ENCODE measurements at places on chromosomes 3 and 15.

DNA sequence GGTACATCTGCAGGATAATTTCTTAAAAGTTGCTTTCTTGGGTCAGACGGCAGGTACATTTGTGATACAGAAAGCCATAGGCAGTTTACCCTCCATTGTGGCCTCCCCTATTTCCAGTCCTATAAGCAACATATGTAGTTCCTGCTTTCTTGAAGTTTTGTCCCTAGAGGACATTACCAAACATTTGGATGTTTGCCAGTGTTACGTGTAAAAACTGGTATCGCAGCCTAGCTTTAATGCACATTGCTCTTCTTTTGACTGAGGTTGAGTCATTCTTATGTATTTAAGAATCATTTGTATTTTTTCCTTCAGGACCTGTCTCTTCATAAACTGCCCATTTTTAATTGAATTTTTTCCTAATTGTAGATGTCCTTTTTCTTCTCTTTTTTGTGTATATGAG is 114.3 kb downstream of the DIPK2A start:
- no peak for DNase-seq

DNA sequence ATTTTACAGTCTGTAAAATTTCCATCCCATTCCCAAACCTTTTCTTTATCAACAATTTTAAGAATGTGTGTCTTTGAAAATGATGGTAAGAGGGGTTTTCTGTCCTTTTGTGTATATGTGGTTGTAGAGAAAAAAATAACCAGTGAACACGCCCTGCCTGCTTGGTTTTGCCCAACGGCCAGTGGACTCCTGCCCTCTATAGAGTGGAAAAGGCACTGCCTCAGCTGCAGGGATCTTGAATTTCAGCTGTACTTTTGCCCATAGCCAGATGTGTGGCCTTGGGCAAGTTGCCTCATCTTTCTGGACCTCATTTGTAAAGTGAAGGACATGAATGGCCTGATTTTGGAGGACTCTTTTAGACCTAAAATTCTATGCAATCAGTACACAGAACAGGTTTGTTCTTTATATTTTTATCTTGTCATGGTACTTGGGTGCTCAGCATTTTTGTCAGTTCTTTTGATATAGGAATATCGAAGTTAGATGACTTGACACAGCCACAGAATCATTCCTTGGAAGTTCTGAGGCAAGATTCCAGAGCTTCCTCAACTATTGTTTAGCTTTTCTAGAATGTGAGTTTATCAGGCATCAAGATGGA is 81.0 kb downstream of the CLDN11 start:
- peak; percentile 43 for DNase-seq

DNA sequence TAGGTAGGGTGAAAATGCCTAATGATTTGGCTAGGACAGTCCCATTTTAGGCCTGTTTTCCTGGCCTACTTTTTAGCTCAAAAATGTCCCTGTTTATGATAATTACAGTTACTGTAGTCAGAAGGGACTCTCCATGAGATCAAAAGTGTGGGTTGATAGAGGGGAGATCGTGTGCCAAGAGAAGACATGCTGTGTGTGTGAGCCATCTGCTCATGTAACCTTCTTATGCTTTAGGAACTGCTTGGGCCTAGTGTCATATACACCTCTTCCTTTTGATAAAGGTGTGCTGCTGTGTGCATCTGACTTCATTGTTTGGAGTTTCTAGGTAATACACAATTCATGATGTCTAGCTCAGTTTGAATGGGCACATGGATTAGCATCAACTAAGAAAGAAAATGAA is 786.5 kb downstream of the PDCD6IP start:
- no peak for DNase-seq

DNA sequence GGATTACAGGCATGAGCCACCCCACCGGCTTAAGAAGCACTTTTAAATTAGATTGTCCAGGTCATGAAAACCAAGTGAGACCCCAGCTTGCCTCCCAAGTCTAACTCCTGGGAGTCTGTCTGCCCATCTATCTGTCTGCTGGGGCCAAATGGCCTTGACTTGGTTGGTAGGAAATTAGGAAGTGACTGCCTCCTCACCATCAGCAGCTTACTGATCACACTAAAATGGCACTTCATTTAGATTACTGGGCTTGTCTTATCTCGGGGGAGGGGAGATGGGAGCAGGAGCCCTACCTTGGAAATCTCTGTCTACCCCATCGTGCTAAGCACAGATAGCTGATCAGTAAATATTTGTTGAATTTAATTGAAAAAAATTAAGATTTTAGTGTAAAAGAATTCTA is 5.6 kb upstream of the LRRC2 start:
- no peak for DNase-seq

DNA sequence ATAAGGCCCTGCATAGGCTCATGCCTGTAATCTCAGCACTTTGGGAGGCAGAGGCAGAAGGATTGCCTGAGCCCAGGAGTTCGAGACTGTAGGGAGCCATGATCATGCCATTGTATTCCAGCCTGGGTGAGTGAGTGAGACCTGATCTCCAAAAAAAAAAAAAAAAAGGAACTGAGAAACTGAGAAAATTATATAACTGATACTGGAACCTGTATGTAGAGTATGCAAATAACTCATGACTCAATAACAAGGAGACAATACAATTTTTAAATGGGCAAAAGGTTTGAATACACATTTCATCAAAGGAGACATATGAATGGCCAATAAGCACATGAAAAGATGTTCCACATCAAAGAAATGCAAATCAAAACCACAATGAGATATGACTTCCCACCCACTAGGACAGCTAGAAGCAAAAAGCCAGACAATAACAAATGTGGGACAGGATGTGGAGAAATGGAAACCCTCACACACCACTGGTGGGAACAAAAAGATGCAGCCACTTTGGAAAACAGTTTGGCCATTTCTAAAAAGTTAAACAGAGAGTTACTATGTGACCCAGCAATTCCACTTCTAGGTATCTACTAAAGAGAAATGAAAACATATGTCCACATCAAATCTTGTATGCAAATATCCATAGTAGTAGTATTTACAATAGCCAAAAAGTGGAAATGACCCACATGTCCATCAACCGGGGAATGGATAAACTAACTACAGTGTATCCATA is 70.7 kb downstream of the IQSEC1 start:
- DNase-seq, result no peak

GRCh38 chr15:54514601-54515000 is 536.4 kb downstream of the UNC13C start:
- no peak for DNase-seq

- DNase-seq, result no peak
Observed at GRCh38 chr3:50392101-50392715, 32.9 kb upstream of the TMEM115 start.

DNA sequence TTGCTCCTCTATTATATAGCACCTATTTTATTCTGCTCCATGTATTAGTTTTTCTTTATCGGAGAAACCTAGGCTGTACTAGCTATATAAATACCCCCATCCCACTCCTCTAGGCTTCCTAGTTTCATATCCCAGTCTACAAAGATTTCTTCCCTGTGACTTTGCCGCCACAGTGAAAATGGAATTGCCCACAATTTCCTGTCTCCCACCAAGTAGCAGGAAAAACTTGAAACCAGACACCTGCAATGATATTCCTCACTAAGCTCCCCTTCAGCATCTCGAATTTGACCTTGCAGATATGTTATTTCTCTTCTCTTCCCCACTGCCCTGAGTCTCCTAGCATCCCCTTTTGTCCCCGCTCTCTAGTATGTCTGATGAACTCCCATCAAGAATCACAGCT is 685.8 kb upstream of the CCDC54 start:
- no peak for DNase-seq

GRCh38 chr3:53812434-53812833 is 33.8 kb downstream of the CHDH start:
- no peak for DNase-seq

- no peak for DNase-seq
Observed at GRCh38 chr15:85501574-85501973, 121.2 kb downstream of the AKAP13 start.

- DNase-seq, result peak; percentile 38
Observed at GRCh38 chr3:143970773-143971358, 757 bp upstream of the DIPK2A start.

DNA sequence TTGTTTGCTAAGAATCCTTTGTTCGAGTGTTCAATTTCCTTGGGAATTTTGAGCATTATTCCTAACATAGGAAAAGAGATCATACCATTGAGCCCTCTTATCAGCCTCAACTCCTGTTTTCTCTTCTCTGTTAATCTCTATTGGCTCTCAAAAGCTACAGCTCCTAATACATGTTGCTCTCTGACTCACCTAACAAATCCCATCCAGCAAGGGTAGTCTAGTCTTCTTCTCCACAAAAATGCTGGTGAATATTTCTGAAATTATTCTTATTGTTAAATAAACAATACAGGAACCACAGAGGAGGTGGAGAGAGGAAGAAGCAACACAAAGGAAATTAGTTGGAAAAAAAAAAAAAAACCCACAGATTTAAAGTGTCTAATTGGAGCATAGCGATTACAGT is 325.8 kb upstream of the NAALADL2 start:
- no peak for DNase-seq

DNA sequence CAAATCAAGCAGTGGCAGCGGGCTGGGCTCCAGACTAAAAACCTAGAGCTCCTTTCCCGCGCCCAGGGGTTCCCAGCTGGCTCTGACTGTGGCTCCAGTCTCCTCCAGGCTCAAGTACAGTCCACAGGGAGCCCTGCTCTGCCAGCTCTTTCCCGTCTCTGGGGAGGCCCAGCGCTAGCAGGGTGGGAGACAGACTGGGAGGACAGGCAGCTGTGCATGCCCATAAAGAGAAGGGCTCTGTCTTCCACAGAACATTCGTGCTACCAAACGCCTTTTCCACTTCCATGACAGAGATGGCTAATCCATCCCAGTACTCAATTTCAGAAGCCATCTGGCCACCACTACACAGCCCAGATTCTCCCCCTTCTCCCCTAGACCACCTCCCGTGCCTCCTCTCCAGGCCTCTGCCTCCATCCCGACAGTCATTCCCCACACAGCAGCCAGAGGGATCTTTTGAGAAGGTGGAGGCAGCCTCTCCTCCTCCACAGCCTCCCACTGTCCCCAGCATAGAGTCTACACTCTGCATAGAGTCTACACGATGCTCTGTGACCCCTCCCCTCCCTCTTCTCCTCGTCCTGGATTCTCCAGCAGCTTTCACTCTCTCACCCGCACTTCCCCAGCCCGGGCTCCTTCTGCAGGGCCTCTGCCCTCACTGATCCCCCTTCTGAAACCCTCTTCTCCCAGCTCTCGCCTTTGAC is 6.8 kb upstream of the DUSP7 start:
- no peak for DNase-seq

DNA sequence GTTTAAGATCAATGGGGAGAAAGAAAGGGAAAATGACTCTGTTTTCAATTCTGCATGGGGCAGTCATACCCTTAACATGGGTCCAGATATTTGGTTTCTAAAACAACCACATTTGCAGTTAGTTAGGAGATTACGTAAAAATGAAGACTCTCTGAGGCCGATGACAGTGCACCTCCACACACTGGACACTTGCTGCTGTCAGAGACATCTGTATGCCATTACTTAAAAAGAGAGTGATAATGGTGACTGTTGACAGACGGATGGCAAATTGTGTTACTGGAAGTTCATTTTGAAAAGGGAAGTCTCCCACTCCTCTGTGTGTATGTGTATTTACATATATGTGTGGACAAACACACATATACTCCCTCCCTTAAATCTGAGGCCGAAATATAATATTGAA is 304.5 kb upstream of the SEMA6D start:
- no peak for DNase-seq

- no peak for DNase-seq
Observed at GRCh38 chr15:100784493-100785180, 95.0 kb upstream of the ALDH1A3 start.

DNA sequence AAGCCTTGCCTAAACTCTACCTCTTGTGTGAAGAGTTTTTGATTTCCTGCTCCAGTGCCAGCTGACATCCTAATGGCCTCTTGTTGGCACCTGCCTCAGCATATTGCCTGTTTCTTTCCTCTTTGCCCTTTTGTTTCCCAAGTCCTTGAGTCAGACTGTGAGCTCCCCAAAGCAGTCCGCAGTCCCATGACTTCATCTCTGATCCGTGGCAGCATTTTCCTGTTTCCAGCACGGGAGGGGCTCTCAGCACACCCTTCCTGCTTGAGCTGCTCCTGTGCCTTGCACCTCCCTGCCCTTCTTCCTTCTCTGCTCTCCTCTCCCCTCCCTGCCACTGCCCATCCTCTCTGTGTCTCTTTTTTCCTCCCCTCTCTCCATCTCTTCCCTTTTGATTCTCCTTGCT is 179.6 kb downstream of the EPHB1 start:
- DNase-seq, result no peak

- DNase-seq, result no peak
Observed at GRCh38 chr3:64940596-64941348, 253.0 kb upstream of the ADAMTS9 start.

DNA sequence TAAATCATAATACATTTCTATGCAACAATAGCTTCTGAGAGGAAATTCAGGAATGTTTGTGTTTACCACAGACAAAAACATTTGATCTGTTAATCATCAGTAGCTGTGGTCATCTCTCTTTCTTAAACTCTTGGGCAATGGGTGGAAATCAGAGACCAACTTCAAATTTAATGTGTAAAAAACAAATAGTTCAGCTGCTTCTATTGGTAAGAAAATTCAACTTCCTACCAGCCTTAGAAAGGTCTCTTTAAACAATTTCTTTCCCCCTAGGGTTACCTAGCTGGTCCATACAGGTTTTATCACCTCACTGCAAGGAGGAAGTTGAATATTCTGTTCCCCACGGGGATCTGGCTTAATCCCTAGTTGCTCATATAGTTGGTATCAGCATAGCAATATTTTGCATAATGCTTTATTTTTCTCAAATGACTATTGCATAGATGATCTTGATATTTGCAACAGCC is 20.3 kb upstream of the PPP4R2 start:
- no peak for DNase-seq

DNA sequence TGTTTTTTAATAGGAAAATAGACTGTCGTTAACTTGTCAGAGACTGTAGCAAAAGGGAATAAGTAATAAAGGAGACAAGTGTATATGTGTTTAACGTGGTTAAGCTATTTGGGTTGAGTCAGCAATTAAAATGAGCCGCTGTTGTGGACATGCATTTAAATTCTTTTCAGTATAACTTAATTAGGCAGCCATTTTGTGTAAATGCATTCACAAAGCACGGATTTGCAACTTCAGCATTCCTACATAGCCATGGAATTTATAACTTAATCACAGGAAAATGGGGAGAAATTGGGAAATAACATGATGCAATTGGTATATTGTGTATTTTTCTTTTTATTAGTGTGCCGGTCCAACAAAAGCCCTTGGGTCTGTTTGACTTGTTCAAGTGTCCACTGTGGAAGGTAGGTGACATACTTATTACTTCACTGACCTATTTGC is 27.9 kb downstream of the USP3 start:
- no peak for DNase-seq
